ENCODE measurements at places on chromosomes 16 and 17.

- DNase-seq: no peak
These were observed 35.9 kb downstream of the FZD2 start for GRCh38 chr17:44593156-44593555.

- DNase-seq: no peak
These were observed 91.1 kb downstream of the SSH2 start for GRCh38 chr17:29838961-29839360.

DNA sequence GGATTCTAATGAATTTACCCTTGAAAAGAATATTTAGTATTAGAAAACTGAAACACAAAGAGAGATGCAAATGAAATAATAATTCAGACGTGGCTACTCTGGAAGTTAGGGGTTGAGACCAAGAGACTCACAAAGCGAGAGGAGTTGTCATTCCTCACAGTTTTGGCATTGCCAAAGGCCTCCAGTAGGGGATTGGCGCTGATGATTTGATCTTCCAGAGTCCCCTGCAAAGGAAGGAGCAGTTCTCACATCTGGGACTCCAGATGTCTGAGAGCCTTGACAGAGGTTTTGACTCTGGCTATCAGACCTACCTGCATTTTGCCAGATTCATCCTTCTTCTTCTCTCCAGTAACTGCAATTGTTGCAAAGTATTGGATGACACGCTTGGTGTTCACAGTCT, 6.6 kb downstream of the MYH8 start:
- no peak for DNase-seq

DNA sequence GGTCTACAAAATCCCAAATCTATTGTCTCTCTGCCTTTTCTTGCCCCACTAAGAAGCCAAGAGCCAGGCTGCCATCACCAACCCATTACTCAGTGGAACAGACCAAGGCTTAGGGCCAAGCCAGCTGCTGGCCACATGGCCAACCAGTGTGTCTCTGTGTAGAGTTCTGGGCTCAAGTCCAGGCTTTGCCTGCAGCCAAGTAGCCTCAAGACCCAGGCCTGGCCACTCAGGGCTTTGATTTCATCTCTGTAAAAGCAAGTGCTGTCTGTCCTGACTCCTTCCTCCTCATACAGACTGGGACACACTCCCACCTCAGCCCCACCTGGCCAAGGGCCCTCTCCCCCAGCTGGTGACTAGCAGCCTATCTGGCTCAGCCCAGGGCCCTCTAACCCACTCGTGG, 14.6 kb downstream of the SREBF1 start:
- DNase-seq: no peak

DNA sequence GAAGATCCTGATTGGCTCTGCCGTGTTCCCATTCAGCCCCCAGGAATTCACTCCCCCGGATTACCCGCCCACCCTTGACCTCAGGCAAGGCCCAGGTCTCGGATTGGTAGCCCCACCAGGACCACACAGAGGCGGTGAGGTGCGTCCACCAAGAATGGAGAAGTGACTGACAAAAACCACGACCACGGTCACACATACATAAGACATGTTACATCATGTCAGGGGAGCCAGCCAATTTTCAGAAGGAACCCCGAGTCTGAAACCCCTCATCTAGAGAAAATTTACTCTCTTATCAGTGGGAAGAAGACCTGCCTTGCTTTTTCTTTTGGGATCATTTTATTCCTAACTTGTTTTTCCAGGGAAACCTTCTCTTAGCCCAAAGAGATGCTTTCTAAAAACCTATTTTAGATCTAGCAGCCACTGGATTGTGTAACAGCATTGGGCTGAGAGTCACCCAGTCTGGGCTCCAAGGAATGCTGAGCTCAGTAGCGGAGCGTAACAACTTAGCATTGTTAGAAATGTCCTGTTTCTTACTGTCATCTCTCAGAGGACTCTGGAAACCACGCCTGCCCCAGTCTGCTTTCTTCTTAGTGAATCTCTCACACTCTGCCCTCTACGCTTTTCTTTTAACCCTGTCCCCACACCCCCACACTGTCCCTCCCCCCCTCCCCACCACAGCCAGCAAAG, 164.1 kb downstream of the CMIP start:
- no peak for DNase-seq

DNA sequence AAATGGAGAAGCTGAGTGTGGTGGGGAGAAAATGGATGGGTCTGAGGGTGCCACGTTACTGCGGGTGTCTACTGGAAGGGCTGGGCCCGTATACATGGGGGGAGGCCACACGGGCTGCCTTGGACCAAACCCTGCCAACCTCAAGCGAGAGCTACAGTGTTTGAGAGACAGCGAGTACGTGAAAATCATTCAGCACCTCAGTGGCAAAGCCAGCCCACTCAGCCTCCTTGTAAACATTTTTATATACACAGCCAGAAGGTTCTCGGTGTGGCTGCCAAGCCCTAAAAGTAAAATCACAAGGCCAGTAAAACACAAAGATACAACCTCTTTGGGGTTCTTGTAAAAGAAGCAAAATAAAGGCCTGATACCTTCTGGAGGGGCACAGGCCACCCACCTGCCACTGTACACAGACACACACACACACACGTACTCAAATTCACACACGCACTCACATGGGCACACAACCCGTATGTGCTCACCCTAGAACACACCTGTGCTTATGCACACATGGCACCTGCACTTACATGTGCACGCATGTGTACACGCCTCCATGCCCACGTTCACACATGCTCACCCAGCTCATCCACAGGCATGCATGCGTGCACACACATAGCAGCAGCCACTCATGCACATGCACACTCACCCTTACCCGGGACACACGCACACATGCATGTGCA, 102.8 kb downstream of the GSG1L start:
- no peak for DNase-seq

- no peak for DNase-seq
These were observed 119.1 kb downstream of the CCDC182 start for GRCh38 chr17:57625957-57626356.

GRCh38 chr17:29084541-29085146, 41.7 kb downstream of the PIPOX start:
- DNase-seq: no peak

DNA sequence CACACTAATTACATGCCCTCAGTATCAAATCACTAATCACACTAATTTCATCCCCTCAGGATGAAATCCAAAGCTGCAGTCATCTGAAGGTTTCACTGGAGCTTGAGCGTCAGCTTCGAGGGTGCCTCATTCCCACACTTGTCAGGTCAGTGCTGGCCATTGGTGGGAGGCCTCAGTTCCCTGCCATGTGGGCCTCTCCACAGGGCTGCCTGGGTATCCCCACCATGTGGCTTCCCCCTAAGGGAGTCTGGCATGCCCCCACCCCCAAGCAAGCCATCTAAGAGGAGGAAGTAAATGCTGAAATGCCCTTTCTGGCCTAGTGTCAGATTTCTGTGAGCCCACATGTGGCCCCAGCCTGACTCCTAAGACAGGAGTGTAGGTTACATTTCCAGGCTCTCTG, 78.6 kb upstream of the CDH5 start:
- no peak for DNase-seq

DNA sequence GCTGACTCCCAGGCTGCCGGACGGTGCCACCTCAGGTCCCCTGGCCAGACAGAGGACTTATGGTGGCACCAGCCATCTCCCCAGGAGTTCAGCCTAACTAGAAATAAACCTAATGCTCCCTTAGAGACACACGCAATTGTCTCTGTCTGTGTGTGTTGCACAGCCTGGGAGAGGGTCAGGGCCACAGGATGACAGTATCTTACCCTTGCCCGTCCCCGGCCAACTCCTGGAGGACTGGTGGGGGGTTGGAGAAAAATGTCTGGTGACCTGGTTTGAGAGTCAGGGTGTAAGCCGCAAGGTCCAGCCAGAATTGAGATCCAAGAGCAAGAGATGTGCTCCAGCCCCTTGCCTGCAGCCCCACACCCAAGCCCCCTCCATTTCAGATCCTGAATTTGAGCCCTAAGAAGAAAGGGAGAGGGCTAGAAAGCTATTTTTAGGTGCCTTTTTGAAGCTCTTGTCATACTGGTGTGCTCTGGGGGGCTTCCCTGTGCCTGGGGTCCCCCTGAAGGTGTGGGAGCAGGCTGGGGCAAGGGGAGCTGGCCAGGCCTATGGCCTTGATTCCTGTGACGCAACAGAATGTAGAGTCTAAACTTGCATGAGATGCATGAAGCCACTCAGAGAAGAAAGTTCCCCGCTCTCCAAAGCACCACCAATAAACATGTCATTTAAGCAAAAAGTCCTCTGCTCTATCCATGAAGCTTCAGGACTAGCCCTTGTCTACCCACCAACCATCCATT, 12.9 kb downstream of the ZNF319 start:
- DNase-seq: no peak
